ENCODE measurements at places on chromosomes 3 and 15.

DNA sequence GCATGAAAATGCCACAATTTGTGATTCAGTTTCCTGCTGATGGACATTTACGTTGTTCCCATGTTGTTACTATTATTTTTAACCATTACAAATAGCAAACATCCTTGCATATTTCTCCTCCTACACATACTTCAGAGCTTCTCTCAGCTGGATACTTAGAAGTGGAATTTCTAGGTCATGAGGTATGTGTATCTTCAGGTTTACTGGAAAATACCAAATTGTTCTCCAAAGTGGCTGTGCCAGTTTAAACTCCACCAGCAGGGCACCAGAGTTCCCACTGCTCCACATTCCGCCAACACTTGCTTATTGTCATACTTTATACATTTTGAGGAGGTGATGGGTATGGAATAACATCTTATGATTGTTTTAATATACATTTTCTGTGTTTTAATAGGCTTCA, 45.7 kb downstream of the PRR23E start:
- no peak for DNase-seq

DNA sequence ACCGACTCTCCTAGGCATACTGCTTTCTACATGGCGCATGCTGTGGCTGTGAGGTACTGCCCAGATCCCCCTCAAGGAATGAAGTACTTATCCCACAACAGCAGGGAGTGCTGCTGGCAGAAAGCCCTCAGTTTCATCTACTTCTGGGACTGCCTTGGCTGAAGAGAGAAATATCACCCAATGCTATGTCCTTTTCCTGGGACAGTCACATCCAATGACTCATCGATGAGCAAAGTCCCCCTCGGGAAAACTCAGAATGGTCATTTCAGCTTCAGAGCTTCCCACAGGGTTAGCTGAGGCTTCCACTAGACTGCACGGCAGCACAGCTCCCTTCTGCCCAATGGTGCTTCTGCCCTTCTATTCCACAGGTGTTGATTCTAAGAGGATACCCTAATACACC, 3.6 kb upstream of the NMD3 start:
- no peak for DNase-seq

GRCh38 chr15:59819092-59819491, 130.0 kb upstream of the BNIP2 start:
- DNase-seq: no peak

GRCh38 chr15:50971542-50971941, 63.1 kb downstream of the AP4E1 start:
- no peak for DNase-seq

DNA sequence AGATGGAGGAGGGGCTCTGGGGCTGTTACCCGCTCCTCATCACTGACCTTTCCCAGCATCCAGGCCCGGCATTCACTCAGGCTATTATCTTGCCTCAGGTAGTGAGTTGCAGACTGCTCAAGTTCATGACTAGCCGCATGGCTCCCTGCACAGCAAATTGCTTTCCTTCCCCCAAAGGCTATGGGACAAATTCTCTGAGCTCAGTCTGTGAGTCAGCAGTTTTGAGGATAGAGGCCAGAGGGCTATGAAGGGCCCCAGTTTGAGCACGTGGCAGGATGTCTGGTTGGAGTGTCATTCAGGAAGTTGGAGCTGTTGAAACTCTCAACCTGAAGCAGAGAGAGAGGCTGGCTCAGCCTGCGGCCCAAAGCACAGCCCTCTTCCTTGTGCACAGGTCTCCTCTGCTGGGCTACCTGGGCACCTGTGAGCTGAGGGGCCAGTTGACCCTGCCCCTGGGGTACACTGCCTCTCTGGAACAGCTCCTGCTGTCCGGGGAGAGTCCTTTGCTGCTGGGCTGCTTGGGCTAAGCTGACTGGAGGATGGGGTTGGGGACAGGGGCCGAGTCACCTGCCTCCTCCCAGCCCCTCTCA, 7.9 kb downstream of the FAH start:
- DNase-seq: no peak

GRCh38 chr15:69762373-69763148, 309.9 kb downstream of the RPLP1 start:
- no peak for DNase-seq

- no peak for DNase-seq
These were observed 69.6 kb downstream of the SUMF1 start for GRCh38 chr3:4397466-4397865.

- DNase-seq: no peak
These were observed 7.5 kb downstream of the PSTPIP1 start for GRCh38 chr15:77002436-77002835.

DNA sequence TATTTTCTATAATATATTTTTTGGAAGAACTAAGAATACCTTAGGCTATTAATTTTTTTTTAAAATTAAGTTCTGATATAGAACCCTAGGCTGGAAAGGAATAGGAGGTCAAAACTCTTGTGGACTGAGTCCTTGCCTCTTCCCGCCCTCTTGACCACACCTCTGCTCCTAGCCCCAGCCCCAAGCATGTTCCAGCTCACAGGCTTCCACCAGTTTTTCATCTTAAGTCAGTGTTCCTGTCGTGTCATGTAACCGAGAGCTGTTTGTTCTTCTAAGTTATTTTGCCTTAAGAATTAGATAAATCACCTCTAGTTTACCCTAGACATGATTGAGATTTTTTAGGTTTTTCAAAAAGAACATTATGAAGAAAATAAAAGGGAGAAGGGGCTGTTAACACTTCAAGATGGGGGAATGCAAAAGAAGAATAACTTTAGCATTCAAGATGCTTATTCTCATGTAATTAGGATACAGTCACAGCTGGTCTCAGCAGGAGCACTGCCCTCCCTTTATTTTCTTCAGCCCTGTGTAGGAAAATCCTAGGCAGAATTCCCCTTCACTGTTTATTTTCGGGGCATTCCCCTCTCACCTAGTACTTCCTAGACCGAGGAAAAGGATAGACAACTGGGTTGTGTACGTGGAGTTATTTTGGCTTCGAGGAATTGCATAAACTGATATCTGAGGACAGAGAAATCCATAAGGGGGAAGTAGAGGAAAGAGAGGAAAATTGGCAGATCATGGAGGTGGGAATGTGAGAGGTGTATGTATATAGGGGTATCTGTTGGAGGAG, 110.2 kb downstream of the CMSS1 start:
- DNase-seq: no peak

DNA sequence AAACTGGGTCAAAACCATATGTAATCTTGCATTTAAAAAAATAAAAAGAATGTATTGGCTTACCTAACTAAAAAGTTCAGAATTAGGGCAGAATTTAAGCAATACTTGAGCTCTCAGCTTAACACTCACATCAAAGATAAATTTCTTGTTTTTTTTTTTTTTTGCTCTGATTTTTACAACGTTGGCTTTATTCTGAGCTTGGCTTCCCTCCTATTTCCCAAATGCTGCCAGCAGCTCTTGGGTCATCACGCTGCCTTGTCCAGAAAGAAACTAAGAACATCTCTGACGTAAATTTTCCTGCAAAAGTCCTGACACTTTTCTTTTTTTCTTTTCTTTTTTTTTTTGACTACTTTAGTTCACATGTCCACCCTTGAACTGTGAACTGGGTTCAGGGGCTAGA, 150.6 kb upstream of the TGFBR2 start:
- no peak for DNase-seq

Measured in anterior cingulate cortex (tissue), 58 donors.